ENCODE measurements at places on chromosomes 13 and 19. TPM values are rescaled to one million over a fixed set of nuclear protein-coding genes. Genes with fewer than 3 reads are reported as not detected.

KLC3 gene
- total RNA-seq = 3.3 TPM

LRRC63 gene
- 0.38 TPM for total RNA-seq

ZNF331 gene
- 9.4 TPM for total RNA-seq

KHSRP gene
- 307 TPM for total RNA-seq

OVOL3 gene
- total RNA-seq = not detected

ZNF418 gene
- total RNA-seq = 2.3 TPM

UBE2L5 gene
- total RNA-seq = not detected

GNG7 gene
- 0.91 TPM for total RNA-seq

OR10H2 gene
- total RNA-seq = not detected

ATP4B gene
- total RNA-seq = not detected

GRIK5 gene
- total RNA-seq = 0.44 TPM

NLRP13 gene
- not detected for total RNA-seq

HAUS5 gene
- total RNA-seq = 35.3 TPM

ATP7B gene
- 6.8 TPM for total RNA-seq

ATCAY gene
- not detected for total RNA-seq

CGB1 gene
- not detected for total RNA-seq

PSG3 gene
- total RNA-seq = not detected

MARK4 gene
- total RNA-seq = 45.9 TPM

JSRP1 gene
- total RNA-seq = not detected

SELENOV gene
- total RNA-seq = not detected

MZF1 gene
- total RNA-seq = 33.5 TPM

ARRDC5 gene
- total RNA-seq = not detected

GIPC3 gene
- not detected for total RNA-seq

BRCA2 gene
- total RNA-seq = 12.8 TPM

TMPRSS9 gene
- total RNA-seq = not detected

ZFP82 gene
- total RNA-seq = not detected

SYCN gene
- not detected for total RNA-seq

ATXN8OS gene
- total RNA-seq = not detected

RXFP2 gene
- not detected for total RNA-seq

UNC13A gene
- total RNA-seq = 0.28 TPM
